ENCODE measurements at places on chromosomes 13 and 19. TPM values are rescaled to one million over a fixed set of nuclear protein-coding genes. Genes with fewer than 3 reads are reported as not detected.

DNA sequence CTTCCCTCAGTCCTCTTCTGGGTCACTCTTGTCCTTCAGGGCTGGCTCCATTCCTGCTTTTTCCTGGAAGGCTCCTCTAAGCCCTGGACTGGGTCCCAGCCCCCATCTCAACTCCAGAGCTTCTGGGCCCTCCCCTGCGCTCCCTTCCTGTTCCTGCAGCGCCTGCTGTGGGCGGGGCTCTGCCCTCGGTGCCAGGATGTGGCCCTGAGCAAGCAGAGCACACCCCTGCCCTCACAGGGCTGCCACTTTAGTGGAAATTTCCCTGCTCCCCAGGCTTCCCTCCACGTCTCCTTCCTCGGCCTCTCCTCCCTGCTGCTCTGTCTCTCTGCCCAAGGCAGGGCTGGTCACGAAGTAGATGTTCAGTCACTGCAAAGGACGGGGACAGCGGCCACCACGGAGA lies 28.8 kb downstream of the DPF1 start:
- no peak for DNase-seq

DNA sequence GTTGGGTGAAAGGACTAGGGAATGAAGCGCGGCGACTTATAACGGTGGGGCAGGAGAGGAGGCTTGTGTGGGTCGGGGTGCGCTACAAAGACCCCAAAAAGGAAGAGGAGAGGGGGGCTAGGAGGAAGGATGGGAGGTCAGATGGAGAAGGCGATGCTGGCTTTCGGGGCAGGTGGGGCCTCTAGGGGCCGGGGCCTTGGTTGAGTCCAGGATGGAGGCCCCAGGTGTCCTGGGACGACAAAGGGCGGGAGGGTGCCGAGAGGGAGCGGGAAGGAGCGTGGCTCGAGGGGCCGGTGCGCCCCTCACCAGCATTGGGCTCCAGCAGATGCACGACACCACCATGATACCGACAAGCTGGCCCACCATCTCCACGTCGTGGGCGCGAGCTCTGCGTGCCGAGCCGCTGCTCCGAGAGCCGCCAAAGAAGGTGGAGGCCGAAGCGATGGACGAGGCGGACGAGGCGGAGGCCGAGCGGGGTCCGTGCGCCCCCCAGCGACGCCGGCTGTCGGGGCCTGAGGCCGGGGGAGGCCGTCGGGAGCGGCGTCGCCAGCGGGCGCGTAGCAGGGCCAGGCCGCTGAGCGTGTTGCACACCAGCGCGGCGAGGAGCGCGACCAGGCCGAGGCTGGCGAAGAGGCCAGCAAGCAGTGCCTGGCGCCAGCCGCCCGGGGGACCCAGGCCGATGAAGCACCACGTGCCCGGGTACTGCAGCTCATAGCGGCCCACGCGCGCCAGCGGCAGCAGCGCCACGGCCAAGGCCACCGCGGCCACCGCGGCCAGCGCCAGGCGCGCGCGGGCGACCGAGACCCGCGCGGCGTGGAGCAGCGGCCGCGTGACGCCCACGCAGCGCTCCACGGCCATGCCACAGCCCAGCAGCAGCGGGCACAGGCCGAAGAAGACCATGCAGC lies 1.8 kb downstream of the PTGER1 start:
- no peak for DNase-seq

GRCh38 chr19:45568732-45569131 lies 15.9 kb downstream of the OPA3 start:
- no peak for DNase-seq

GRCh38 chr13:27962982-27963381 lies 6.1 kb downstream of the CDX2 start:
- no peak for DNase-seq

GRCh38 chr13:111659219-111659775 lies 338.9 kb downstream of the TEX29 start:
- no peak for DNase-seq

DNA sequence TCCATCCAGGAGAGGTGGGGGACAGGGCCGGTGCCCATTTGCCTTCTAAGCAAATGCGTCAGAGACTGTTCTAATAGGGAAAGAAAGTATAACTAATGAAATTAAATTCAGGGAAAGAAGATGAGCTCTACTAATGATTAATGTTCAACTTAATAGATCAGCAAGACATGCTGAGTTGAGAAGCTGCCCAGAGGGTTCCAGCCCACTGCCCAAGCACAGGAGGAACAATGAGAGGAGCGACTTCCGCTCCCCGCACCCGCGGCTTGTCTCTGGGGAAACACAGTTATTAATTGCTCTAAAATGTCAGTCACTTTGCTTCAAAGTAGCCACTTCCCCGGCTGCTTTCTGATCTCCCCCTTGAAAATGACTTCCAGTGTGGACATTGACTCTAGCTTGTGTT lies 331.3 kb downstream of the UQCRFS1 start:
- DNase-seq, result no peak

GRCh38 chr19:36436531-36436930 lies 18.1 kb upstream of the ZFP82 start:
- no peak for DNase-seq

- no peak for DNase-seq
Observed at GRCh38 chr19:6421075-6422014, 3.3 kb downstream of the KHSRP start.

- DNase-seq, result no peak
Observed at GRCh38 chr19:40995355-40995754, 4.3 kb downstream of the CYP2B6 start.

DNA sequence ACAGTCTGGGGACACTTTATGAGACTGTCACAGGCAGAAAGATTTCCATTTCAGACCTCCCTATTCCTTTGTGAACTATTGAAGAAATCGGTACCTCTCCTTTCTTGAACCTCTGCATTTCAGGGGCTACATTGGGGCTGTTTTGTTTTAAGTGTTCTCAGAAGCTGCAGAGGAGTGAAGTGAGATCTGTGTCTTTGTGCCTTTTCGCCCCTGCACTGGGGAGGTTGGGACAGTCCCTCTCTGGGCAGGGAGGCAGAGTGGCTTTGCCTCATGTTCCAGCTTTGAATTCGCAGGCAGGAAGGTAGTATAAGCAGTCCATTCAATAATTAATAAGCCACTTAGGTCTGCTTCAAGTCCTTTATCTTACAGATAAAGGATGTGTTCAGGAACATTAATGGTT lies 9.5 kb upstream of the AMER2 start:
- no peak for DNase-seq

DNA sequence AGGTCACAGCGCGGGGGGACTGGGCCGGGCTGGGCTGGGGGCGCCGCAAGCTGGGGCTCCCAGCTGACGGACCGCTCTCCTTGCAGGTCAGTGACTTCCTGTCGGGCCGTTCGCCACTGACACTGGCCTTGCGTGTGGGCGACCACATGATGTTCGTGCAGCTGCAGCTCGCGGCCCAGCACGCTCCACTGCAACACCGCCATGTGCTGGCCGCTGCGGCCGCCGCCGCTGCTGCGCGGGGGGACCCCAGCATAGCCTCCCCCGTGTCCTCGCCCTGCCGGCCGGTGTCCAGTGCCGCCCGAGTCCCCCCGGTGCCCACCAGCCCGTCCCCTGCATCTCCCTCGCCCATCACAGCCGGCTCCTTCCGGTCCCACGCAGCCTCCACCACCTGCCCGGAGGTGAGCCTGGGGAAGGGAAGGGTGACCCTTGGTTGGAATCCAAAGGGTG lies 5.7 kb downstream of the MIDN start:
- DNase-seq, result no peak

DNA sequence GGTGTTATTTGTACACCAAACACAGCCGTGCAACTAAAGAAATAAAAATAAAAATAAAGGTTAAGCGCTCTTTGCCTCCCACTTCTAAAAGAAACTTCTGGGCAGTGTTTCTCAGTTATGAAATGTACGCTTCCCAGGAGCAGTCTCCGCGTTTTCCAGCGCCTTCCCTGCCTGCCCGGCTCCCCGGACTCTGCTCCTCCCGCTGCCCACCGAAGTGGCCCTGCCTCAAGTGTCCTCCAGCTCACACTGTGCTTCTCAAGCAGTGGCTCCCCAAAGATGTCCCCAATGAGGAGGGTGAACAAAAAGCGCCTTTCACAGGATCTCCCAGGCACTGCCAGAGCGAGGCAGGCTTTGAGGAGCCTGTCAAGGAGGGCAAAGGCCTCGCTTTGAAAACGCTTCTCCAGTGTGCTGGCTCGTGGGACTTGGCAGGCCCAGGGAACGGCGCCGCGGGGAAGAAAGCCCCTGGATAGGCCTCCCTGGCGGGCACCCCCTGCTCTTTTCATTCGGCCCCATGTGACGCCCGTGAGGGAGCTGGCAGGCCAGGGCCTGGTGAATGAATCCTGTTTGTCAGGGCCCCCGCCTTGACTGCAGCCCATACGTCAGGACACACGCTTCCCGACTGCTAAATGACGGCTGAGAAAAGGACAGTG lies 187.1 kb downstream of the FOXO1 start:
- DNase-seq, result no peak

DNA sequence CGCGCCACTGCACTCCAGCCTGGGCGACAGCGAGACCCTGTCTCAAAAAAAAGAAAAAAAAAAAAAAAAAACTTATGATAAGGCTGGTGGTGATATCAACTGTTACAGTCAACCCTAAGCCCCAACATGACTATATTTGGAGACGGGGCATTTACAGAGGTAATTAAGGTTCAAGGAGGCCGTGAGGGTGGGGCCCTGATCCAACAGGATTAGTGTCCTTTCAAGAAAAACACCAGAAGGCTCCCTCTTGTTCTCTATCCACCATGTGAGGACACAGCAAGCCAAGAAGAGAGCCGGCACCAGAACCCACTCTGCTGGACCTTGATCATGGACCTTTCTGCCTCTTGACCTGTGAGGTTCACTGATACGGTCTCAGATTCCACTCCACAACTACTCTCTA lies 14.1 kb downstream of the MIER2 start:
- DNase-seq, result no peak

DNA sequence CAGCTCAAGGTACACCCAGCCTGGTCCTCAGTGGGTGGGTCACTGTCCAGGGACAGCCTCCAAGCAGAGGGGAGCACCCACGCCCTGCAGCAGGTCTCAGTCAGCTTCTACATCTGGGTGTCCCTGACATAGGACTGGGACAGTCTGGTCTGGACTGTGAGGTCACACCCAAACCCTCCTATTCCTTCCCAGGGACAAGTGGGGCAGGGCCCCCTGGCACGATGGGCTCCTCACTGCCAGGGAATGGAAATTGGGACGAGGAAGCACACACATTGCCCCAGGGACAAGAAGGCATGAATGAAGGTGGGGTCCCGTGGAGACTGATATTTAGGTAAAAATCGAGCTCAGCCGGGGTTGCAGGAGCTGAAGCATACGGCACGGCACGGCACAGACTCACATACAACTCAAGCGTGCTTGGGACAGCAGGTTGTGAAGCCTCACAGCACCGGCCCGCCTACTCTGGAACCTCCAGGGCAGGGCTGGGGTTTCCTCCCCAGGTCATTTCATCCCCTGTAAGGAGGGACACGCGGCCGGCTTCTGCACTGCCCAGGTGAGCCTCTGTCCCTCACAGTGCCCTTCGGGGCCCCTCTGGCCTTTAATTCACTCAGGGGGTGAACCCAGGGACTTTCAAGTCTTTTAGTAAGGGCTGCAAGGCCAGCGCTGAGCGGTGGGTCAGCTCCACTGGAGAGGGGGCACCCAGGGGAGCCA lies 3.5 kb downstream of the PNMA8B start:
- DNase-seq, result no peak

DNA sequence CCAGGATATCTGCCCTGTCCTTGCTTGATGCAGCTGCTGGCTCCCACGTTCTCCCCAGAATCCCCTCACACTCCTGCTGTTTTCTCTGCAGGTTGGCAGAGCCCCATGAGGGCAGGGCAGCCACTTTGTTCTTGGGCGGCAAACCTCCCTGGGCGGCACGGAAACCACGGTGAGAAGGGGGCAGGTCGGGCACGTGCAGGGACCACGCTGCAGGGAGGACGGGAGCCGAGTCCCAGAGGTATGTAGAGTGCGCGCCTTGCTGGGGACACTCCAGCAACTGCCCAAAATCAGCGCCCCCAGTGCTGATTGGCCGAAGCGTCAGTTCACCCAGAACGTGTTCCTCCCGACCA lies 30.3 kb upstream of the MIER2 start:
- no peak for DNase-seq

DNA sequence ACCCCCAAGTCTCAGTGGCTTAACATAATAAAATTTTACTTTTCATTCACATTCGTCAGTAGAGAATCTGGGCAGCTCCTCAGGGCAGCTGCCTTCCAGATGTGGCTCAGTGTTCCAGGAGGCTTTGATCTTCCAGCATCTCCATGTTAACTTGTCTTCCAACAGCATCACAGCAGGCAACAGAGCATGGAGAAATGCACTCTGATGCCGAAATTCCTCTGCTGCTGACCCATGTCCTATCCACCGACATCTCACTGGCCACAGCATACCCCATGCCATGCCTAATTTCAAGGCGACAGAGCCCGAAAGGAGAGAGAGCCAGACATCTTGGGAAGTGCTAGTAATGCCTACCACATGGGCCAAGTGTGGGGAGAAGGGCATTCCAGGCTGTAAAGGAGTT lies 64.9 kb upstream of the MEDAG start:
- no peak for DNase-seq

GRCh38 chr13:33018886-33019285 lies 2.7 kb downstream of the KL start:
- no peak for DNase-seq

DNA sequence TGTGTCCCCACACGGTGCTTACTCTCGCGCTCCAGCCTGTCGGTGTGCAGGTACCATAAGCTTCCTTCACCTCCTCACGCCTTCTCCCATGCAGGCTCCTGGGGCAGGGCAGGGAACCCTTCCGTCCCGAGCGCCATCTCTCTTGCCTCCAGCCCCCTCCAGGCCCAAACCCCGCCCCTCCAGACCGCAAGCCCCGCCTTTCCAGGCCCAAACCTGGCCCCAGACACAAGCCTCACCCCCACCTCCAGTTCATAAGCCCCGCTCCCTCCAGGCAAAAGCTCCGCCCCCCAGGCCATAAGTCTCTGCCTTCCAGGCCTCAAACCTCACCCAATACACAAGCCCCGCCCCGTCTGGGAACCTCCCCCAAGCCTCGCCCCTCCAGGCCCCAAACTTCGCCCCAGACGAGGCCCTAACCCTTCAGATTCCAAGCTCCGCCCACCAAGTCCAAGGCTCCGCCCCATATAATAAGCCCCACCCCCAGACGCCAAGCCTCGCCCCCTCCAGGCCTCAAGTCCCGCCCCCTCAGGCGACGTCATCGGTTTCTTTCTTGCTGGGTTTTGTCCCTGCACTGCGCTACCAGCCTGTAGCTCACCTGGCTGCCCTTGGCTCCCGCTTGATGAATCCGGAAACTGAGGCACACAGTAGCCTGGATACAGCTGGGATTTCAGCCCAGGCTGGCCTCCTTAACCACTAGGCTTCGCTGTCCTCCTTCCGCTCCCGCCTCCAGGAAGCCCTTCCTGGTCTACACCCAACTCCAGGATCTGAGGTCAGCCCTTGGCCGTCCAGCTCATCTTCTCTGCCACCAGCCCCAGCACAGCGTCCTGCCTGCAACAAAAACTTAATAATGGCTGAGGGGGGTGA lies 16.1 kb downstream of the MKNK2 start:
- DNase-seq, result no peak

GRCh38 chr19:38792250-38793111 lies 3.5 kb downstream of the LGALS7B start:
- no peak for DNase-seq

- no peak for DNase-seq
Observed at GRCh38 chr19:30731591-30731990, 359.4 kb downstream of the ZNF536 start.

- no peak for DNase-seq
Observed at GRCh38 chr19:27673986-27674385, 1539.0 kb downstream of the UQCRFS1 start.

ARRDC5 gene
- polyA plus RNA-seq, result 0.15 TPM

PEAK3 gene
- polyA plus RNA-seq, result not detected

EDDM13 gene
- polyA plus RNA-seq, result 1.3 TPM

LILRA2 gene
- polyA plus RNA-seq, result 0.74 TPM

SPIB gene
- 1.3 TPM for polyA plus RNA-seq

NLRP7 gene
- not detected for polyA plus RNA-seq

CEACAM21 gene
- 2.0 TPM for polyA plus RNA-seq

WDR87 gene
- polyA plus RNA-seq, result 0.31 TPM

ZNF865 gene
- 10.0 TPM for polyA plus RNA-seq

ETHE1 gene
- 18.0 TPM for polyA plus RNA-seq

All from hindlimb muscle (tissue), 1 donor.